Ovary (tissue), 10 donors: ENCODE measurements at places on chromosomes 5 and 9. TPM values are rescaled to one million over a fixed set of nuclear protein-coding genes. Genes with fewer than 3 reads are reported as not detected.

FOXD4L5 gene
- 0.07 TPM for total RNA-seq

TEX48 gene
- total RNA-seq, result not detected

CRB2 gene
- 0.48 TPM for total RNA-seq

PCDHB4 gene
- 8.4 TPM for total RNA-seq

PCDHB6 gene
- 2.0 TPM for total RNA-seq

DNA sequence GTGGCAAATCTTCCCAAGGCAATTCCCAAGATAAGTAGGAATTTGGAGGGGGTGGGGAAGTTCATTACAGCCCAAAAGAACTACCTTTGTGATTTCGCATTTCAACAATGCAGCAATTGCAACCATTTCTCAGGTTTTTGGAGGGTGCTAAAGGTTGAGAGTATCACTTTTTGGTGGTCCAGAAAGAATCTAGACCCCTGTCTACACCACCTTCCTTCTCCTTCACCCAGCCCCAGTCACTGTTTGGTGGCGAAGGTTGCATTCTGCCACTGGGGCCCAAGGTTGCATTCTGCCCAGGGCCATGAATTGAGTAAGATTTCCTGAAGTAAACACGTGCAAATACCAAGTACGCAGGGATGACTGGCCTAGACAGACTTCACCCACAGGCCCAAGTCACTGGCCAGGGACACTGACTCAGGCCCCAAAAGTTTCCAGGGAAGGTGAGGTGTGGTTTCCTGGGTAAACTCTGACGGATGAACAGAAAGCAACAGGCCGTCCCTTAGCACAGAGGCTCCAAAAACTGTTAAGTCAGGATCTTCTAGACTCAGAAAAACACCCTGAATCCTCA lies 5.7 kb downstream of the PDE6A start:
- no peaks in the 10 kb centered on the region for H3K27me3 ChIP-seq
- H3K4me3 ChIP-seq, result no peak overlapping the region
- H3K4me1 ChIP-seq, result no peaks in the 10 kb centered on the region
- DNase-seq, result no peak
- no peak overlapping the region for H3K27ac ChIP-seq

DNA sequence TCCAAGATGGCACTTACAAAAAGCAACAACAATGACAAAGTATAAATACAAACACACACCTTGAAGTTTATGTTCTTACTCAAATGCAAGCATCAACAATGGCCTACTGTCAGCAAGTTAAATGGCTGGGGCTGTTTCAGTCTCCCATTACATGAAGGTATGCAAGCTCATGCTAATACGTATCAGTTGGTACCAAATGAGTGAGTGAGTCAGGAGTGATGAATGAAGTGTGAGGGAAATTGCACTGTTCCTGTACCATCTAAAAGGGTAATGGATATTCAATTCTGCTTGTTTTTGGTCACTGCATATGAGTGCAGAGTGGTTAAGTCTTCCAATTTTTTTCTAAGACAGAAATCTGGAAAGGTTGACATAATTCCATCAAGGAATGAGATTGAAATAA lies 964.9 kb downstream of the MAT2B start:
- no peaks in the 10 kb centered on the region for H3K4me1 ChIP-seq
- H3K36me3 ChIP-seq, result no peaks in the 10 kb centered on the region
- H3K4me3 ChIP-seq, result no peak overlapping the region
- H3K27ac ChIP-seq, result no peak overlapping the region
- H3K27me3 ChIP-seq, result no peaks in the 10 kb centered on the region
- no peak for DNase-seq

DNA sequence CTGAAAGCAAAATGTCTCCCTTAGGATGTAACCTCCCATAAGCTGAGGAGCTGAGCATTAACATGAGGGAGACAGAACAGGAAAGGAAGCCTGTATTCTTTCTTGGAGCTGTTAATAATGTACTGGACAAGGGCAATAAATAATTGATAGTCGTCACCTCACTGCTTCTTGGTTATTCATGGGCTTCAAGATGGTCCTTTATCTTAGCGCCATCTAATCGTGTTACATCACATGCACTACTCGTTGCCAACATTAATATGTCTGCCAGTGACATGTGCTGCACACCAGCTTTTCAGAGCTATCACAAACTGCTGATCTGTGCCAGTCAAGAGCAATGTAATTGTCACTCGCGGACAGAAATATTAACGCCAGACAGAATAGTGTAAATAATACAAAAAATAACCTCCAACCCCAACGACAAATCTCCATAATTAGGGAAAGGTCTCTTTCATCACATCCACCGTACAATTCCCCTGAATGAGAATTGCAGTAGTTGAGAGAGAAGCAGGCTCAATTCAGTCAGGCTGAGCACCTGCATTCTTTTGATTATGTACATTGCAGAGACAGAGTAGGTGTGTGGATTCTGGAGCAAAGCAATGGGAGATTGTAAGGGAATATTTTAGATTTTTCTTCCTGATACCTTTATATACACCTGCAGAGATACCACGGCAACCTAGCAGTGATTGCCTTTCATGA lies 267.1 kb downstream of the SPATA31D1 start:
- H3K27me3 ChIP-seq, result no peaks in the 10 kb centered on the region
- no peaks in the 10 kb centered on the region for H3K36me3 ChIP-seq
- H3K4me1 ChIP-seq, result no peaks in the 10 kb centered on the region
- no peak for DNase-seq
- H3K27ac ChIP-seq, result no peak overlapping the region

DNA sequence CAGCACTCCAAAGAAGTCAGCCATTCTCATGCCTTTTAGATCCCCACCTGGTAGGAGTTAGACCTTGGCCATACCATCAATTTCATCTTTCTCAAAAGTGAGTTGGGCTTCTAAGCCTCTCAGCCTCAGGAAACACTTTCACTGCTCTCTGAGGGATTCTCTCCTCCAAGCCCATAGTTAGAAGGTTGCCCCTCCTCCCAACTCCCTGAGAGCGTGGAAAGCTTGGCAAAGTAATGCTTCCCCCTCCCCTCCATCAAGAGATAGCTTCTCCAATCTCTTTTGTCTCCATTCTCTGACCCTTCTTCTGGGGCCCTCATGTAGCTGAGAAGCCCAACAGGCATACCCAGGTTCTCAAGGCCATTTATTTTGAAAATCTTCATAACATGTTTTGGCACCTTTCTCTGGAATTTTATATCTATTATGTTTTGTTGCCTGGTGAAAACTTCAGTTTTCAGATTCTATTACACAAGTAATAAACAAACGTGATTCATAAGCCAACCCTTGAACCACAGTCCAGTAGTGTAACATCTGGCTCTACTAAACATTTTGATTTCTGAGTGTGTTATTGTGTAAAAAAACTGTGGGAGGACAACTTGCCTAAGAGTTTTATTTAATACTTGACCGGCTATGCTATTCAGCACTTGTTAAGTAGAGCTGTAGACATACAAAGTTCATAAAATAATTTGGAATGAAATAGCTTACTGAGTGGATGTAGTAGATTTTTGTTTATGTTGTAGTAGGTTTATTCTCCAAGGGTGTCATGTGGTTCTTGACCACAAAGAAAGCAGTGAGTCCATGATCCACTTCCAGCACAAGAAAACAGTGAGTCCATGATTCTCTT lies 17.1 kb downstream of the LVRN start:
- no peaks in the 10 kb centered on the region for H3K27me3 ChIP-seq
- DNase-seq, result peak; percentile 32

DNA sequence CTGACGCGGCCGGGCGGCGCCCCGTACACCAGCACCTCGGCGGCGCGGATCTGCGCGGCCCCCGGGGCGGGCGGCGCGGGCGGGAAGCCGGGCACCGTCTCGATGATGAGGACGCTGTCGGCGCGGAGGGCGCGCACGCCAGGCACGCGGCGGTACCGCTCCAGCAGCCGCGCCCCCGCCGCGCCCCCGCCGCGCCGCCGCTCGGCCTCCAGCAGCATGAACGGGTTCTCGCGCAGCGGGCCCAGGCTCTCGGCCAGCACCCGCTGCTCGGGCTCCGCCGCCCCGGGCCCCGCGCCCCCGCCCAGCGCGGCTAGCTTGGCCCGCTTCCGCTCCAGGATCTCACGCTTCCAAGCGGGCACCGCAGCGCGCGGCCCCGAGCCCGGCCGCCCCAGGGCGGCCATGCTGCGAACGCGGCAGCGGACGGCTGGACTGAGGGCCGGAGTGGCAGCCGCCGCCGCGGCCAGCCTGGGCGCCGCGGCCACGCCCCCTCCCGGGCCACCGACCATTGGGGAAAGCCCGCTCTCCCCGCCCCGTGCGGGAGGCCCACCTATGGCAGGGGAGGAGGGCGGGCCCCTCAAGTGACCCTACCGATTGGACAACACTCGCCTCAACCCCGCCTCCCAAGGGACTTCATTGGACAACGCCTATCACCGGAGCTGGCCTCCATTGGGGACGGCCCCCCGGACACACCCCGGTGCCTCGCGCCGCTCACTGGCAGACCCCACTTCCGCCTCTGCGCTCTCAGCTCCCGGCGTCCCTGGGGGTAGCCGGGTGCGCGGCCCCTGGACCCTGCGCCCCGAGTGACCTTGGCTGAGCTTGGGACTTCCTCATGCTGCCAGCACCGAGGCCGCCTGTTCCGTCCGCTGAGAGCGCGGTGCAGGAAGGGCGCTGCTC lies at the start of gene TPRN:
Gene TPRN (minus strand): TSS at position 431 of the 894 bp plus-strand sequence. CDS start 30 bp downstream, at position 401.
- no peak within 1 kb of the TSS for H3K27ac ChIP-seq
- H3K36me3 ChIP-seq, result no peaks in the 10 kb centered on the region
- peak; percentile 100 for DNase-seq
- H3K4me1 ChIP-seq, result peaks cover 21% of the 10 kb centered on the region

- DNase-seq, result no peak
- H3K4me1 ChIP-seq, result no peaks in the 10 kb centered on the region
- no peaks in the 10 kb centered on the region for H3K27me3 ChIP-seq
- no peak overlapping the region for H3K4me3 ChIP-seq
Measured at GRCh38 chr9:128747241-128747640, 23.3 kb upstream of the ZDHHC12 start.

DNA sequence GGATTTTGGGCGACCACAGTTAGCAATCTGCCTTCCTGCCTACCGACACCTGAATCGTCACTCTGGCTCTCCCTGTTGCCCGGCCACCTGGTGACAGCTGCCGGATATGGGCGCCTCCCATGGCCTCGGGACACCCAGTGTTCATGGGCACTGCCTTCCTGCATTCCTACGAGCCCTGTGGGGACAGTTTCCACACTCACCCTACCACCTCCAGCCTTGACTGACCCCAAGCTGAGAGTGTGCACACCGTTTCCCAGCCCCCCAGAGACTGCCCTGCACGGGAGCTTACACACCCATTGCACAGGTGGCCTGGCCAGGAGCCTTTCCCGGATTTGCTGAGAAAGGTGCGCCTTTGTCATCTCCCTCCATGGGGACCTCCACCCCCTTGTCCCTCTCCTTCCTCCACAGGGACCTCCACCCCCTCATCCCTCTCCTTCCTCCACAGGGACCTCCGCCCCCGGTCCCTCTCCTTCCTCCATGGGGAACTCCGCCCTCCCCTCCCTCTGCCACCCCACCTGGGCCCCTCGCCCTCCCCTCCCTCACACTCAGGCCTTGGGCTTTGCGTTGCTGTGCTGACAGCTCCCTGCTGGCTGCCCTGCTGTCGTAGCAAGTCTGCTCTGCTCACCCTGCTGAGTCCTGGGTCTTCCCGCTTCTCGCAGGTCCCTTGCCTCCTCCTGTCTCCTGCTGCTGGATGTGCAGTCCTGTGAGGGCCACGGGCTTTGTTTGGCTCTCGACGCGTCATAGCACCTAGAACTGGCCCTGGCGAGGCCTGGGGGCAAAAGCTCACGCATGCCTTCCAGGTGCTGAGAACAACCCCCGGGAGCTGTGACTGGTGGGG lies 48.4 kb downstream of the MRPL36 start:
- no peaks in the 10 kb centered on the region for H3K4me1 ChIP-seq
- H3K4me3 ChIP-seq, result no peak overlapping the region
- no peak overlapping the region for H3K27ac ChIP-seq
- H3K27me3 ChIP-seq, result no peaks in the 10 kb centered on the region
- no peaks in the 10 kb centered on the region for H3K36me3 ChIP-seq

DNA sequence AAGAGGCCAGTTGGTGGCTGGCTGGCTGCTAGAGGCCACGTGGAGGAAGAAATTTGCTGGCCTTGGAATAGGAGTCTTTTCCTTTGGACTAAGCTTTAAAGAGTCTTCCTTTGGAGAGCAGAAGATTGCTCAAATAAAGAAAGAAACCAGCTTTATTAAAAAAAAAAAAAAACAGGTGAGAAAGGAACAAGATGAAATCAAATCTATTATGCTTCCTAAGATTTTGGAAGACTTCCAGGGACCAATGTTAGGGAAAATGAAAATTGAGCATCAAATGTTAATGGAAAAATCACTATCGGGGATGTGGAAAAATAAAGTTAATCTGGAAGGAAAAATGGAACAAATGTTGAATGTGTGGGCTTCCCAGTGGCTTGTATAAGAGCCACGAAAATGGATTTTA lies 153.1 kb downstream of the TTC39B start:
- H3K4me3 ChIP-seq, result no peak overlapping the region
- H3K36me3 ChIP-seq, result no peaks in the 10 kb centered on the region

DNA sequence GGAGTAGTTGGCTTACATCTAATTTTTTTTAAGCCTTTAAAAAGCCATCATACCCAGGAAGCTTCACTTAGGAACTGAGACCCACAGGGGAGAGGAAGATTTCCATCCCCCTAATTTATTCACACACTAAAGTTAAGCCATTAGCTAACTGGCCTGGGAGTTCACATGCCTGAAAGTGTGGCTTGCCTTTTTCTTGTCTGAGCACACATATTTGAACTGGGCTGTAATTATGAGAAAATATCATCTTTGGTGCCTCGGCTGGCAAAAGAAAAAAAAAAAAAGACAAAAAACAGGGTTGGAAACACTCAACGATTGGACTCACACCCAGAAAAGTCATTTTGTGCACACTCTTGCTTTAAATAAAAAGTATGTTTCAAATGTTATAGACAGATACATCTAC lies 847.3 kb downstream of the MAT2B start:
- no peak overlapping the region for H3K4me3 ChIP-seq
- DNase-seq, result no peak
- H3K36me3 ChIP-seq, result no peaks in the 10 kb centered on the region
- no peaks in the 10 kb centered on the region for H3K4me1 ChIP-seq

- no peaks in the 10 kb centered on the region for H3K36me3 ChIP-seq
- H3K4me1 ChIP-seq, result no peaks in the 10 kb centered on the region
- no peak for DNase-seq
- H3K27me3 ChIP-seq, result no peaks in the 10 kb centered on the region
- H3K4me3 ChIP-seq, result no peak overlapping the region
Measured at GRCh38 chr5:138067945-138068344, 15.9 kb upstream of the WNT8A start.

DNA sequence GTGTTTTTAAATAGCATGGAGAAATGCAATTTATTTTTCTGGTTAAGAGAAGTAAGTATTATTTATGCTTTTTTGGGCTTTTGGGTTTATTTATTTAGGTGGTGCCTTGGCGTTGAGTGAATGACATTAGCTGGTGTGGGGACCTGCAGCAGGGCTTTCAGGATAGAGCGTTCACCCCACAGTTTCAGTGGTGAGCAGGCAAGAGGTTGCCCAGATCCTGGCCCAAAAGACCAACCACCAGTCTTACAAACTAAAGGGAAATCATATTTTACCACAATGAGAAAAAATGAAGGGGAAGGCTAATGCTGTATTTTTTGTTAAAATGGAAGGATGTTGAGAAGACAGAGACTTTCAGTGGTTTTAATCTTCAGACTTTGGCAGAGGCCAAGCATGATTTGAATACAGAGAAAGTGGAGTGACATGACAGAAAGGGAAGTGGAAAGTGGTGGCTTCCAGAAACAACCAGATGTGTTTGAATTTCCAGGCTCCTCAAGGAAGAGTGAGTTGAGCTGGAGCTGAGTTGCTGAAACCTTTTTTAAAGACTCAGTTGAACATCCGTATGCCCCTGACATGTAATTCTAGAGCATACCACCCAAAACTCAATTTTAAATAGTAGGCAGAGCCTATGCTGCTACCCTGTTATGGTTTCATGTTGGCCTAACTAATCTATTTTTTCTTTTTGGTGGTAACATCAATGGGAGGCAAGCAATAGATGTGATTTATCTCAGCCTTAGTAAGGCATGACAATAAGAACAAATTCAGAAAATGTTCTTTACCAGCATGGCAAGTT lies 94.8 kb downstream of the AOPEP start:
- H3K27me3 ChIP-seq, result no peaks in the 10 kb centered on the region
- H3K27ac ChIP-seq, result no peak overlapping the region
- H3K4me1 ChIP-seq, result peaks cover 22% of the 10 kb centered on the region
